Right renal pelvis (tissue), 4 donors: ENCODE measurements at places on chromosomes 2 and 18. TPM values are rescaled to one million over a fixed set of nuclear protein-coding genes. Genes with fewer than 3 reads are reported as not detected.

Gene MORN2
- 51.4 TPM for polyA plus RNA-seq

DNA sequence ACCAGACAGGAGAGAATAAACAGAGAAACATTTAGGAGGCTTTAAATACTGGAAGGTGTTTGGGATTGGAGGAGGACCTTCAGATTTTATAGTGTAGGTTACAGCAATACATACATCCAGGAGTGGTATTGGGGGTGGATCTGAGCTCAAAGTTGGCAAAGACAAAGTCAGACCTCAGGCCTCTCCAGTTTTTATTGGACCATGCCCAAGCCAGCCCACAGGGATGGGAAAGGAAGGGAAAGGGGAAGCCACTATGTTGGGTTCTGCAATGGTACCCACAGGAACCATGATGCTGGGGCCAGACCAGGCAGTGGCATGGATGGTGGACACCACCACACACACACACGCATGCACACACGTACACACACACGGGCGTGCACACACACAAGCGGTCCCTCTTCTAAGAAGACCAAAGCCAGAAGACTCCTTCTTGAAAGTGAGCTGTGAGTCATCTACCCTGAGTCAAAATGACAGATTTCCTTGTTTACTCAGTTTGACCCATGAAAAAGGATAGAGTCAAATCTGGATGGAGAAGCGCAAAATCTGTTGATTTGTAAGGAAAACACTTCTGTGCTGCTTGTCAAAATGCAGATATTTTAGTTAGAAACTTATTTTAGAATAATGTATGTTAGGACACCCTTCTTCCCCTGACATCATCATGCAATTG, 87.9 kb downstream of the TRABD2A start:
- no peak for DNase-seq

GRCh38 chr2:54482715-54483114, 26.6 kb downstream of the SPTBN1 start:
- DNase-seq = no peak

Gene IL36RN
- not detected for polyA plus RNA-seq

DNA sequence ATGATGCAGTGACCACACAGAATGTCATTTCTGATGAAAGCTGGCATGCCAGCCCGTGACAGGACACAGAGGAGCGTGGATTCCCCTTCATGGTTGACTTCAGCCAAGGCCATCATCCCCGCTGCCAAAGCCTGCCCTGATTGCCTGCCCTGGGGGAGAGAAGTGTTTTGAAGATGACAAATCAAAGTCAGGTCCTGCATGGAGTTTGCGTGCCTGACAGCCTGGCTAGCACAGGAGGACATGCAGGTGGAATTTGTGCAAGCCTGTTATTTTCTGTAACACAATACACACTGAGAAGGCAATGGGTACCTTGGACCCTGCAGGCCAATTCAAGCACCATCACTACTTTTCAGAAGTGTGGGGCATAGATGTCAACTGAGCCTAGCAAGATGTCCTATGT, 5.4 kb upstream of the IL1R2 start:
- no peak for DNase-seq

GRCh38 chr18:50231621-50232020, 34.7 kb downstream of the CFAP53 start:
- no peak for DNase-seq

DNA sequence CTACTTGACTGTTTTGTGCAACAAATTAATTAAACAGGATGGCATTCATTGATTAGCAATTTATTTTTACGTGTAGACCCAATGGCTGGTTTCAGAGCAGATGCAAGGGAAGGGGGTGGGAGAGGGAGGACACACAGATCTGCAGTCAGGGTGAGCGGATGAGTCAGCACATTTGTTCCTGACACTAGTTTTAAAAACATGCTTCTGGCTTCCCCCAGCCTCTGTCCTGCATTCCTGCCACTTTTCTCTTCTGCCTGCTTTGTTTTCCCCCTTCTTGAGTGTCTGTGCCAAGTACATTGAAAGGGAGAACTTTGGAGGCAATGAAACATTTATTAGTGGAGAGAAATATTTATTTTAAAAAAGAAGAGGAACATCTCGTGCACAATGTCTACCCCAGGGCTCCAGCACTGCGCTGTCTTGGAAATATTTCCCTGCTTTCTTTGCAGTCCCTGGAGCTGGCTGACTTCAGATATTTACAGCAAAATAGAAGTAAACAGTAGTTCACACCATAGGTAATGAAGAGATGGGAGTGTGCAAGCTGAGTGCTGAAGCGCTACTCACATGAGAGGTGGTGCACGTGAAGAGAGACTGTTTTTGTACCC, 52.2 kb downstream of the NRP2 start:
- no peak for DNase-seq

DNA sequence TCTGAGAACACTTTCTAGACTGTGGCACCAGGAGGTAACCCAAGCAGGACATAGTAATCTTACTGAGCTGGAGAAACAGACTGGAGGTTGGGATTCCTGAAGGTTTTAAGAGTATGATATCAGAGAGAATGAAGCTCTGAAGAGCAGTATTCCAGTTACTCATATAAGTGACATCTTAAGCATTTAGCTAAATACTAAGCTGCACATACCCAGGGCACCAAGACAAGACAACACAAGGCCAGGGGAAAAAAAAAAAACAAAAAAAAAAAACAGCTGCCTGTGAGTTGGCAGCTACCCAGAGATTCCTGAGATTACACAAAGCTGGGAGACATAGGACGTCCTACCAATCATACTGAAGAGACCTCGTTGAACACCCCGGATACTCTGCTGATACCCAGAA, 175.8 kb downstream of the SRBD1 start:
- no peak for DNase-seq

DNA sequence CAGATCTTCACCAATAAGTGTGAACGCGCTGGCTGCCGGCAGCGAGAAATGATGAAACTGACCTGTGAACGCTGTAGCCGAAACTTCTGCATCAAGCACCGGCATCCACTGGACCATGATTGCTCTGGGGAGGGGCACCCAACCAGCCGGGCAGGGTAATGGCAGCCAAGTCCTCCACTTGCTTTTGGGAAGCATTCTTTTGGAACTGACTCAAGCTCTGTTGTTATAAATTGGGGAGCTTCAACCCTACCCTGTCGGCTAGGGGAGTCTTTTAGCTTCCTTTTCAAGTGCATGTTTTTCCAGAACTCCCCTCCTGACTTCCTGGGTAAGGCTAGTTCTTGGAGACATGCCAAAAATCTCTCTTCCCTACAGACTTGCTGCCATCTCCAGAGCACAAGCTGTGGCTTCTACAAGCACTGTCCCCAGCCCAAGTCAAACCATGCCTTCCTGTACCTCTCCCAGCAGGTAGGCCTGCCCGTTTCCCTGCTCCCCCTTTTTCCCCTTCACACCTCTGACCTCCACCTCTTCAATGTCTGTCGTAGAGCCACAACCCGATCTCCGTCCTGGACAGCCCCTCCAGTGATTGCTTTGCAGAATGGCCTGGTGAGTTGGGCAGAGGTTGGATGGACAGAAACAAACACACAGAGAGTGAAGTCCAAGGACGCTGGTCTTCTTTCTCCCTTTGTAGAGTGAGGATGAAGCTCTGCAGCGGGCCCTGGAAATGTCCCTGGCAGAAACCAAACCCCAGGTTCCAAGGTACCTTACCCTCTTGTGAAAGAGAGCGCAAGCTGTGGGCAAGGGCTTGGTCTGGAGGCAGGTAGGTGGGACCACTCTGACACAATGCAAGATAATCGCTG, 1.5 kb downstream of the ZFAND2B start:
- no peak for DNase-seq

Gene PROKR1
- 0.21 TPM for polyA plus RNA-seq
